ENCODE measurements at places on chromosomes 12 and 14.

GRCh38 chr14:93018366-93018765 lies 95.4 kb downstream of the CHGA start:
- DNase-seq: no peak

- DNase-seq: no peak
Measured at GRCh38 chr12:59736359-59736758, 140.5 kb downstream of the SLC16A7 start.

DNA sequence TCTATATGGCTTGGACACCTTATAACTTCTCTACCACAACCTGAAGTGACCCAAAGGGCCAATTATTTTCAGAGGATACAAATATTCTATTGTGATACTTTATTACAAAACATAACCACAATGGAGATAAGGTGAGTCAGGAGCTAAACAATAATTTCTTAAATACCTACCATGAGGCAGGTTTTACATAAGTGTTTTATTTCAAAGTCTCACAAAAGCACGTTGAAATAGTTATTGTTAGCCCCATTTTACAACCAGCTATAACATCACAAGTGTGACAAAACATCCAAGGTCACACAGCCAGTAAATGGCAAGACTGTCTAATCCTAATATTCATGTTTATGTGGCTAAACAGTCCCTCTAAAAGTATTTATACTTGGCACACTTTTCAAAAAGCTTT lies 40.2 kb downstream of the SLC2A13 start:
- no peak for DNase-seq

DNA sequence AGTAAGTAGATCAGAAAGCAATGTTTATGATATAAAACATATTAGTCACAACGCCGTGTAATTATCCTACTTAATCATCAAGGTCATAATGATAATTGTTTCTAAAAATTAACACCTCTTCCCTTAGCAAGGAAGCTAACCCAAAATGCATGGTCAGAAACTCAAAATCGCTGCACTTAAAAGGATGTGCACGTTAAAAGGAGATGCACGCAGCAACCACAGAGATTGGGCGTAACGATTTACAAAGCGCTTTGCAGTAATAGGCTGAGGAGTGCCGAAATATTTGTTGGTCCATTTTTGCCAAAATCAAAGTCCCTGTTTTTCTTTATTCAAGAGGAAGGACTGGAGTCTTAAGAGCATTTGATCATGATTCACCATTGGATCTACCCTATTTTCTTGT lies 1077.2 kb downstream of the VRK1 start:
- DNase-seq: no peak

DNA sequence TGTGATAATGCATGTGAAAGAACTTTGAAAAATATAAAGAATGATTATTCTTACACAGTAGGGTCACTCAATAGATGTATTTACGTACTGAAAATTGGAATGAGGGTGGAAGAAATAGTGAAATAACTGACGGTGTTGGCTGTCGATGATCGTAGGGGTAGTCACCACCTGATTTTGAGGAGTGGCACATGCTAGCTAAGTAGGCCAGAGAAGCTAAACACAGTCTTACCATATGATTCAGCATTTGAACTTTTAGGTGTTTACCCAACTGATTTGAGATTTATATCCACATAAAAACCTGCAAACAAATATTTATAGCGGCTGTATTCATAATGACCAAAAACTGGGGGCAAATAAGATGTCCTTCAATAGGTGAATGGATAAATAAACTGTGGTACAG lies 47.6 kb upstream of the HIF1A start:
- no peak for DNase-seq

GRCh38 chr14:70642303-70643235 lies 853 bp downstream of the TTC9 start:
- DNase-seq: no peak

GRCh38 chr14:38721822-38722431 lies 381.1 kb downstream of the SEC23A start:
- DNase-seq: no peak

DNA sequence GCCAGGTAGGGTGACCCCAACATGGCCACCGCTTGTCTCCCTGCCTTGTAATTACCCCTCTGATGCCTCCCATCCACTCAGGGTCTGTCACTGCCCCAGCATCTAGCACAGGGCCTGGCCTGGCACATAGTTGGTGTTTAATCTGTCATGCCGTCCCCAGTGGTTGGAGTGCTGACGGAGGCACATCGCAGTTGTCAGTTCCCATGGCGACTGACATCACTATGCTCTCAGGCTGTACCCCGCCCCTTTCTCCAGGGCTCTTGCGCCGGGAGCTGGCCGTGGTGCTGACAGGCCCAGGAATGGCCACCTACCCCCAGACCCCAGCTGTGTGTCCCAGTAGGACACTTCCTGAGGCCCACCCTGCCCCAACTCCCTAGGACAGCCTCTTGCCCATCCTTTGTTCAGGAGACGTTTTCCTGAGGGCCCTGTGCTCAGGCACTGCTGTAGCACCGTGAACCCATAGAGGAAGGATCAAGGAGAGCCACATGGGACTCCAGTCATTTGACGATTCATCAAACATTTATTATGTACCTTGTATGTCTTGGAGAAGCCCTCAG lies 23.0 kb downstream of the FAM222A start:
- DNase-seq: no peak

DNA sequence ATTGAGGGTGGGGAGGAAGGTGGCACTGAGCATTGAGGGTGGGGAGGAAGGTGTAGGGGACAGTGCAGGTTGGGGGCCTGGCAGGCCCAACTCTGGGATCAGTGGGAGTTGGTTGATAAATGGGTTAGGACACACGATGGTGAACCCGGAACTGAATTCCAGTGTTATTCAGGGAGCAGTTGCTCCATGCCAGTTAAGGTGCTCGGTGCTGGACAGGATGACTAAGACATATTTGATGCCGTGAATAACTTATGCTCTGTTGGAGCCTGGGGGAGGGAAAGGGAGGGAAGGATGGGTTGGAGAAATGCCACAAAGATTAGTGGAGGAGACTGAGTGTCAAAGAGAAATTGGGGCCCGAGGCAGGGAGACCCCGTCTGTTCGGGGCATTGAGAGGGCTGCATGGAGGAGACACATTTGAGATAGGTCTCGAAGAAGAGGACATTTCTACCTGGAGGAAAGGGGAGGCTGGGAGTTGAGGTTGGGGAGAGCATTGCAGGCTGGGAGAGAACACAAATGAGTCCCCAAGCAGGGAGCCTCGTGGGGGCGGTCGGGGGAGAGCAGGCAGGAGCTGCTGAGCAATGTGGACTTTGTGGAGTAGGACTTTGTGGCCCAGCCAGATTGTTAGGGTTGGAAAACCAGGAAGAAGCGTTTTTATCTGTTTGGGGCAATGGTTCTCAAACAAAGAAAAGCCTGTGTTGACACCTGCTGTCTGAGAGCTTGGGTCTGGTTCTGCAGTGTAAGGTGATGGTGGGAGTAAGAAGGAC lies 65.3 kb downstream of the IQSEC3 start:
- DNase-seq: no peak

- no peak for DNase-seq
Measured at GRCh38 chr12:33628087-33628486, 188.5 kb upstream of the SYT10 start.

DNA sequence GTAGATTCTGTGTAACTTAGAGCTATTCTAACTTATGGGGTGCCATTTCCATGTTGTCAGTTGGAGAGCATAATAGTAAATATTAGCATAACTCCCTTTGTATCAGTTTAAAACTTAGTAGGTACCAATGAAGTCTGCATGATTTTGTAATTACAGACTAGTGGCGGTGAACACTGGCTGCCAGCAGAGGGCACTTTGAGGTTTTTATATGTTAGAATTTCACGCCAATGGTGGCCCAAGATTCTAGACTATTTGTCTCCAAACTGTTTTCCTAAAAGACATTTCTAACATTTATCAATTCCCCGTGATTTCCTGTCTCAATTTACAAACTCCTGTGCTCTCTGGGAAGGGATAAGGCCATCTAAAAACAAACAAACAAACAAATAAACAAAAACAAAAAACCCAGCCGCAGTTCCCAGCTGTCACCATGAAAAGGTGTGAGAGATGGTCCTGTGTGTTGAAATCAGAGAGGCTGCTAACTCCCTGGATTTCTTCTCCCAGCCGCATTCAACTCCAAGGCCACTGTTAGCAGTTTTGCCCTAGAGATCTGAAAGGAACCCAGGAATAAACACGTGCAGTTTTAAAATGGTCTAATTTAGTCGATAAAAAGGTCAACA lies 57.6 kb downstream of the BRMS1L start:
- DNase-seq: no peak

DNA sequence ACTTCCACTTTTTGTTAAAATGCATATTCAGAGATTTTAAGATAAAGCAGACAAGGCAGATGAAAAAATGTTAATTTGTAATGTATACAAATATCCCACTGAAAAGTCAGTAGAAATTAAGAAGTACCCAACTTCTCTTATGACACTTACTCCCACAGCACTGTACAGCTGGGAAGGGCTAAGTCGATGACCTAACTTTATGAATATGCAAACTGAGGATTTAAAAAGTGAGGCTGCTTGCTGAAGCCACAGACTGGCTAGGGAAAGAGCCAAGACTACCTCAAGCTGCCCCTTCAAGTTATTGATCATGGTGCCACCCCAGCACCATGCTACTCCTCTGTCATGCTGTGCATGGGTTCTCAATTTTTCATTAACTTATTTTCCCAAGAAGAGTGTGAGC lies 17.0 kb downstream of the PPM1H start:
- no peak for DNase-seq

GRCh38 chr12:49792181-49792970 lies 35.8 kb downstream of the NCKAP5L start:
- DNase-seq: no peak

DNA sequence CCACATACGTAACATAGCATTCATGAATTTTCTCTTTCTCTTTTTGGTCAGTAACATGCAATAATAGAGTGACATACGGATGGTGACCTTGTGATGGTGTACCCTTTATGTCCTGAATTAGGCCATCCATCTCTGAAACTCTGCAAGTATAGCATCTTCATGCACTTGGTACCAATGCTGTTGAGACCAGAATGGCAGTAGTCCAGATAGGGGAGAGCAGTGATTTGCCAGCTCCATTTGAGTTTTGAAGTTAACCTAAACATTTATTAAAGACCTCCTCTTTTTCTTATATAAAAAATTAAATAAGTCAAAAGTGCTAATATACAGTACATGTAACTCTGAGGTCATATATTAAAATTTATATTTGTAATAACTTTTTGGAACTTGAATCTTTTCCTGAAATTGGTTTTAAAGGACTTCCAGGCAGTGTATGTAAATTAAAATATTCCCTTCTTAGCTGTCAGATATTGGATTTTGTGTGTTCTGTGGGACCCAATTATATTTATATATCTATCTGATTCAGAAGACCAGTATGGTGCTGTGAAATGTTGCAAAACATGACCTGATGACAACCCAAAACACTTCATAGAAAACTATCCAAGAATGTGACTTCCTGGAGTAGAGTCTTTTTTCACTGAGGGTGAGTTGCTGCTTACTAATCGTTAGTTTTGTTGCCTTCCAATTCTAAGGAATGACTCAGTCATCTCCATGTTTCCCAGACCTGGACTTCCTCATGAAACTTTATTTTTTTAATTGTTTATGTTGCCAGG lies 3.5 kb downstream of the ELK3 start:
- DNase-seq: no peak

GRCh38 chr14:94816113-94816512 lies 46.2 kb upstream of the GSC start:
- DNase-seq: no peak

DNA sequence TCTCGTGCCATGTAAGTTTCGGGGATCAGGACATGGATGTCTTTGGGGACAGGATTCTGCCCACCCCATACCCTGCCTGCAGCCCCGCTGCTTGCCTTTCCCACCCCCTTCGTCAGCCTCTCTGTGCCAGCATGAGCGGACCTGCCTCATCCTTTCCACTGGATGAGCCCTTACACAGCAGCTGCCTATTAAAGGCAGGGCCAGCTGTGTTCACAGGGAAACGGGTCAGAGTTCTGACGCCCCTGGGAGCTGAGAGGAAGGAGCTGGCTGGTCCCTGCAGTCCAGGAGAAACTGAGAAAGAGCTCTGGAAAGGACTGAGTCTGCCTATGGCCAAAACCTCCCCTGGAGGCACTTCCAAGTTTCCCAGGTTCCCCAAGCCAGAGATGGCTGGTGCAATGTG lies 83.5 kb upstream of the NCOR2 start:
- no peak for DNase-seq

DNA sequence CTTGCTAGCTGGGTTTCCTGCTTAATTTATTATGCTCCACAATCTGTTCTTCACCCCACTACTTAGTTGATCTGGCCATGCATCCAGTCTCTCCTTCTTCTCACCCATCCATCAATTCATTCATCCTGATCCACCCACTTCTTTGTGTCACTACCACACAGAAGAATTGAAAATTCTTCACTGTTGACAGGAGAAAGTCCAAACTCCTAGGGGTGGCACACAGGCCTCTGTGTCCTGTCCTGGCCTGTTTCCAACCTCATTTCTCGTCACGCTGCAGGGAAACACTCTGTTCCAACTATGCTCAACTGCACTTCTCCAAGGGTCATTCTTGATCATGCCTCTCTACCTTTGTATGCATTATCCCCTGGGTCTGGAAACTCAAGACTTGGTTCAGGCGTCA lies 10.6 kb upstream of the KRT83 start:
- no peak for DNase-seq

- DNase-seq: no peak
Measured at GRCh38 chr12:56932867-56933266, 1.3 kb downstream of the SDR9C7 start.

GRCh38 chr12:117026343-117026742 lies 72.9 kb downstream of the TESC start:
- no peak for DNase-seq

- DNase-seq: no peak
Measured at GRCh38 chr12:32989705-32990104, 93.1 kb upstream of the PKP2 start.

DNA sequence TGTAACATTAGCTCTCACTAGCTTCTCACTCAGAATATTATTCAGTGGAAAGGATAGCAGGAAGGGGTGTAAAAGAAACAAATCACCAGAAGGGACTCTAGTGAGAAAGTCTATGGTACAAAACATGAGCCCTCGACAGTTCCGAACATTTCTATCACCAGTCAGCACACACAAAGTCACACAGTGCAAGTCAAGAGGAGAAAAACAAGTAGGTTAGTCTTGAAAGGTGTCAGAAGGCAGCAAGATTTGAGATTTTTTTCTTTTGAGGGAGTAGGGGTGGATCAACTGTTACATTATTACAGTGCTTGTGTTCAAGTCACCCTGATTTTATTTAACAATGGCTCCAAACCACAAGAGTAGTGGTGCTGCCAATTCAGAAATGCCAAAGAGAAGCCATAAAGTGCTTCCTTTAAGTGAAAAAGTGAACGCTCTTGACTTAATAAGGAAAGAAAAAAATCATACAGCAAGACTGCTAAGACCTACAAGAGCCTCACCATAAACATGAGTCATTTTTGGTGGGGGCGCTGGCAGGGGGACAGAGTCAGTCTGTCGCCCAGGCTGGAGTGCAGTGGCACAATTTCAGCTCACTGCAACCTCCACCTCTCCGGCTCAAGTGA lies 42.3 kb downstream of the GNS start:
- DNase-seq: no peak

- no peak for DNase-seq
Measured at GRCh38 chr12:80442426-80443222, 1.4 kb upstream of the PTPRQ start.
